Stimulated activated CD4-positive, alpha-beta T cell treated with anti-CD3 and anti-CD28 coated beads, Interleukin-2, amount 100 ng/mL, for 24 hours (primary cell): ENCODE measurements at places on chromosomes 2 and 18.
A peak's percentile ranks its signal among the peaks of the same experiment; 100 is the strongest.

GRCh38 chr2:129233751-129234406, 745.6 kb upstream of the RAB6C start:
- DNase-seq, result no peak

DNA sequence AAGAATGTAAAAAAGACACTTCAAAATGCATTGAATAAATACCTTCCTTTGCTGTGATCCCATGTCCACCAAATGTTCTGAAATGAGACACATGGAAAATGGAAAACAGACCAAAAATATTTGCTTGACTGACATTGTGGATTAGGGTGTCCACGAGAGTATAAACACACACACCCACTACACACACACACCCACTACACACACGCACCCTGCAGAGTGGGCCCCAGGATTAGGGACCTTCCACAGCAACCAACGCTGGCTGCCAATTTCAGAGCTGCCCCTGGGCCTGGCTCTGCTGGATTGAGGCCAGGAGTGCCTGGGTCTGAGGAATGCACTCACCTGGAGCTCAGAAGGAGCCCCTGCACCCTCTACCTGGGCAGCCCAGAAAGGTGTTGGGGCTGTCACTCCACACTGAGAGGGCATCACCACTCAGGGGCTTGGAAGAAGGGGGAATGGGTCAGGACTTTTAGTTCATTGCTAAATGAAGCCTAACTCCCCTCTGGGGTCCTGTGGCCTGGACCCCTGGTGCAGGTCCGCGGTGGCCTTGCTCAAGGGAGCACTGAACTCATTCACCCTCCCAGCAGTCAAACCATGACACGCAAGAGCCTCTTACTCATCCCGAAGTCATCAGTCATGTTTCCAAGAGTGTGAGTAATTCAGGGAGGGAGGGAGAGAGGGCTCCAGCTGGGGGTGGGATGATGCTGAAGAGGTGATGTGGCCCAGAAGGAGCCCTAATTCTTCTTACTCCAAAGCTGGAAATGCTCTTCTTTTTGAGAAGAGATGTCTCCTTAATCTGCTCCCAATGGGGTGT, 50.2 kb upstream of the PLB1 start:
- peak; percentile 65 for DNase-seq

DNA sequence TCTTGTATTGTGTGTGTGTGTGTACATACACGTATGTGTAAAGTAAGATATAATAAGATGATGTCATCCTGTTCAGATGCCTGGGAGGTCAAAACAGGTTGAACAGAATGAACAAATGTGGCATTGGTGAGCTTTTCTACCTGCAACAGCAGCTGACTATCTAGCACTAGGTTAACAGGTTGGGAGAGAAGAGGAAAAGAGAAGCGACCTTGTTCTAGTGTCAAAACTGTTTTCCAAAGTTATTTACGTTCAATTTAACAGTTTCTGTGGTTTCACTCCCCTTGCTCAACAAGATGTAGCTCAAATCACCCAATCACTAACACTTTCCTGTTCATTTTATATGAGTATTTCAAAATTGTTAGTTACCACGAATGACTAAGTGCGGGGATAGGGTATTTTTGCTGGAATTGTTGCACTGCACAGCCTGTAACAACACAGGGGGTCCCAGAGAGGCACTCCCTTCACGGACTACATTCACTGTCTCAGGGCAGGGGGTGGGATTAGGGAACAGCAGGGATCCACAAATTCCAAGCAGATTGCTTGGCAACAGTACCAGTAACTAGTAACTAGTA, 67.5 kb upstream of the DTNB start:
- DNase-seq, result no peak

GRCh38 chr2:103789381-103790095, 1027.7 kb downstream of the TMEM182 start:
- no peak for DNase-seq

DNA sequence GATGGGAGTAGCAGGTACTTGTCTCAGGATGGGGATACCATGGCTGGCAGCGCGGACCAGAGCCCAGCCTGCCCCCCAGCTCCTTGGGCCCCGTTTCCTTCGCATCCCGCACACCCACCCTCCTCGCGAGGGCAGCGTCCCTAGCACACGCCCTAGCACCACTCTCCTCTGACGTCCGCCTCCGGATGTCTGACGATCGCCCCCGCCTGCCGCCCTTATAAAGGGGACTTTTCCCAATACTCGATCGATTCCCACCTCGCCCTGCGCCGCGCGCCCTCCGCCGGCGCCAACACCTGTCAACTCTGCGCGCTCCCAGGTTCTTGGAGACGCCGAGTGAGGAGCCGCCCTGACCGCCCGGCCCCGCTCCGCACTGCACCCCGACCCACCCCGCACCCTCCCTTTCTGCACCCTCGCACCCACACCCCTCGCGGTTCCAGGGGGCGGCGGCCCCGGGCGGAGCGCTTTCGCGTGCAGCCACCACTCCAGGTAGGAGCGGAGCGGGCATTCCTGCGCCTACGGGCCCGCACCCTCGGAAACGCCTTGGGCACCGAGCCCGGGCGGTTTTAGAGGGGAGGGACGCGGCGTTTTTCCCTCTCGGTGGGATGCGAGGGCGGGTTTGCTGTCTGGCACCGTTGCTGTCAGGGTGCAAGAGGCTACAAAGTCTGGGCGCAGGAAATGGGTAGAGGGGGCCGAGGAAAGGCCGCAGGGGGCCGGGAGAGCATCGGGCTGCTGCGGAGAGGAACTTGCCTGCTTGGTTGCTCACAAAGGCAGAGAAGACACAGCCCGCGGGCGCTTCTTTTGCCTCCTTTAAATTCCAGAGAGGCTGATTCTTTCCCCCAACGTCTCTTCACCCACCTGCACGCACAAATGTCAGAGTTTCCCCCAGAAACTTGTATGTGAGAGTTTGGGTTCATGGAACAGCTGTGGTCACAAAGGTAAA, at the start of gene SLC5A7:
Gene SLC5A7 (plus strand): TSS at position 247 of the 940 bp plus-strand sequence. CDS start 1,632 bp downstream, outside the sequence.
- DNase-seq, result no peak

DNA sequence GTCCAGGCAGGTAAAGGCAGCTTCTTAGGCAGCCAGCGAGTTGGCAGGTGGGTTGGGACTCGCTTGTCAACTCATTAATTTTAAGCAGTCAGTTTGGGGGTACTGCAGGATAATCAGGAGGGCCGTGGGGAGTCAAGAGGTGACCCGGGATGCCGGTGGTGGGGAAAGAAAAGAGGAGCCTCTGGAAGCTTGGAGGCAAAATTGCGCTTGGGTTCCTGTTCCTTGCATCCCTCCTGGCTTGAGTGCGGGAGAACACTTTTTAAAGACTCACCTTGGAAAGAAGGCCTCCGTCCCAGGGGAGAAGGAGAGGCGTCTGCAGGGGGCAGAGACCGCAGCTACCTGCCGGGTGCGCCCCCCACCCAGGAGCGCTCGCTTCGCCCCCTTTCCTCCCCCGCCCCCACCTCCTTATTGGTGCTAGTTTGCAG, at the start of gene KCNJ3:
Gene KCNJ3 (plus strand): TSS at position 400 of the 425 bp plus-strand sequence. CDS start 81 bp downstream, outside the sequence.
- no peak for DNase-seq

GRCh38 chr2:8677646-8678592, 3.9 kb upstream of the ID2 start:
- DNase-seq, result peak; percentile 35
